ENCODE measurements at places on chromosomes 1 and 21.

GRCh38 chr21:43370888-43371570, 55.9 kb downstream of the SIK1 start:
- DNase-seq = no peak

GRCh38 chr21:26570203-26570602, 2.9 kb downstream of the CYYR1 start:
- no peak for DNase-seq

DNA sequence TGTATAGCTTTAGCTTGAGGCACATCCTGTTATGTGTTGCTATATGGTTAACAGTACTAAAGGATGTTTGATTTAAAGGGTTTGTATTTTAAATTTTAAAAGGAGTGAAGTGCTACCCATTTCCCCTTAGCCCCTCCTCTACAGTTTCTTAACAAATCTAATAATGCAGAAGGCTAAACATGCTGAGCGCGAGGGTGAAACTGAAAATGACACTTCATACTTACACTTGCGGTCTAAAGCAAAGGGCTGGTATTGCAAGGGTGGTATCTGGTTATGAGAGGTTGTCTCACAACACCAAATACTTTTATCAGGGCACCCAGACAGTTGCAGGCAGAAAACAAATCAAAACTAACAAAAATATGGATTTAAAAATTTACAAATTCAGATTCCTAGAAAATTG, 172.3 kb downstream of the SIPA1L2 start:
- no peak for DNase-seq

DNA sequence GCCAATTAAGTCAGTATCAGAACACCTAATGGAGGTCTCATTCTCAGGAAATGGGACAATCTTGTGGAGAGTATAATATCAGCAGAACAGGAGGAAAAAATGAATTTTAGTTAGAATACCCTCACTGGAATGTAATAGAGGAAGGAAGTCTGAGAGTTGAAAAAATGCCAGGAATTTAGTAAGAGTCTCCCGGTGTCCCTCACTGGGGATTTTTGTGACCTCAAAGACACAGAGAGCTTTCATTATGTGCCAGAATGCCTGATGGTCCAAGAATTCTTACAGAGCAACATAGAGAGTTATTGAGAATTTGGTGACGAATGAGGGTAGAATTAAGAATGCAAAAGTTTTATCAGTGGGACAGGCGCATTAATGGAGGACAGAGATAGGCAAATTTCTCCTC, 443.5 kb upstream of the B3GALT2 start:
- DNase-seq = no peak

Data from Caki2 (cell line).